ENCODE measurements at places on chromosomes 6 and 20. TPM values are rescaled to one million over a fixed set of nuclear protein-coding genes. Genes with fewer than 3 reads are reported as not detected.

Gene IFNGR1
- 29.4 TPM for total RNA-seq

Gene NPEPL1
- 56.3 TPM for total RNA-seq

Gene MAFB
- 6.1 TPM for total RNA-seq

Gene ASF1A
- total RNA-seq = 29.5 TPM

Gene C20orf144
- total RNA-seq = 0.27 TPM

Gene ZC2HC1B
- not detected for total RNA-seq

Gene GTSF1L
- total RNA-seq = not detected

Gene PLCB4
- total RNA-seq = 17.2 TPM

Gene AP5S1
- total RNA-seq = 13.2 TPM

Gene MOG
- not detected for total RNA-seq

Gene ANGPT4
- not detected for total RNA-seq

- DNase-seq = no peak
Measured at GRCh38 chr6:26184367-26184891, 97.2 kb downstream of the HFE start.

GRCh38 chr6:79525272-79526100 lies 11.7 kb downstream of the LCA5 start:
- DNase-seq = no peak

GRCh38 chr6:8069151-8069550 lies 5.0 kb upstream of the BLOC1S5 start:
- no peak for DNase-seq

DNA sequence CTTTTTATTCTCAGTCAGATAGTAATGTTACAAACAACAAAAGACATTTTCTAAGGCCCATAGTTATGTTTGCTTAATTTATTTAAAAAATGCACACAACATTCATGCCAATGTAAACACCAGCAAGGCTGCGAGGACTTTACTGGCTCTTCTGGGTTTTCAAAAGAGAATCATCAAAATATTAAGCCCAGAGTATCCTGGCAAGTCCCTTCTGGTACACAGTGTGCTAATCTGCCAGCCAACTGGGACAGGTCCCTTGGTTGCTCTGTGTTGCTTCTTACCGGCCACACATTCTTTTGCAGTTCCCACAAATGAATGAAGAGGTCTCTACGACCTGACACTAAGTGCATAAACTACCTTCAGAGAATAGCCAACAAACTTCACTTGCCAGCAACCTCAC lies 42.6 kb upstream of the SPDEF start:
- DNase-seq = no peak

GRCh38 chr20:50788045-50788991 lies 6.5 kb upstream of the BCAS4 start:
- no peak for DNase-seq

- DNase-seq = peak; percentile 42
Measured at GRCh38 chr6:133951881-133952814, 876 bp upstream of the TBPL1 start.

- no peak for DNase-seq
Measured at GRCh38 chr6:156816505-156816904, 39.3 kb downstream of the ARID1B start.

DNA sequence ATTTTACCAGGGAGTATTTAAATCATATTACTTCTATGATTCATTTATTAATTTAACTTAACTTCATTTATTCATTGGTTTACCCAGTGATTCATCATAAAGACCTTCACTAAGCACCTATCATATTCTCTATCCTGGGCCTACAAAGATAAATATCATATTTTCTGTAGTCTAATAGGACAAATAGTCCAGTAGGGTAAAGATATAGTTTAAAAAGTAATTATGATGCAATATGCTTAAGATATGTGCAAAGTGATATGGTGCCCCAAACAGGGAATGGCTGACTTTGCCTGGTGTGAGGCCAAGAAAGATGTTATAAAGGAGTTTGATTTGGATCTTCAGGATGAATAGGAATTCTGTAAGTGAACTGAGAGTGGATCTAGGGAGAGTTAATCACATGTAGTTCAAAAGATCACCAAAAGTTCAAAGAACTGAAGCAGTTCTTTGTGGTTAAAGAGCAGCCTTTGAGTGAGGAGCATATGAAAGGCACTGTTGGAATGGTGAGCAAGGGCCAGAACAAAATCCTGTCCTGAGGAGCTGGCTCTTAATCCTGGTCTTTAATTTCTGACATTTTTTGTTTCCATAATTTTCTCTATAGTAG lies 45.5 kb downstream of the MLIP start:
- no peak for DNase-seq

GRCh38 chr6:100228834-100229441 lies 234.9 kb upstream of the MCHR2 start:
- DNase-seq = peak; percentile 48

DNA sequence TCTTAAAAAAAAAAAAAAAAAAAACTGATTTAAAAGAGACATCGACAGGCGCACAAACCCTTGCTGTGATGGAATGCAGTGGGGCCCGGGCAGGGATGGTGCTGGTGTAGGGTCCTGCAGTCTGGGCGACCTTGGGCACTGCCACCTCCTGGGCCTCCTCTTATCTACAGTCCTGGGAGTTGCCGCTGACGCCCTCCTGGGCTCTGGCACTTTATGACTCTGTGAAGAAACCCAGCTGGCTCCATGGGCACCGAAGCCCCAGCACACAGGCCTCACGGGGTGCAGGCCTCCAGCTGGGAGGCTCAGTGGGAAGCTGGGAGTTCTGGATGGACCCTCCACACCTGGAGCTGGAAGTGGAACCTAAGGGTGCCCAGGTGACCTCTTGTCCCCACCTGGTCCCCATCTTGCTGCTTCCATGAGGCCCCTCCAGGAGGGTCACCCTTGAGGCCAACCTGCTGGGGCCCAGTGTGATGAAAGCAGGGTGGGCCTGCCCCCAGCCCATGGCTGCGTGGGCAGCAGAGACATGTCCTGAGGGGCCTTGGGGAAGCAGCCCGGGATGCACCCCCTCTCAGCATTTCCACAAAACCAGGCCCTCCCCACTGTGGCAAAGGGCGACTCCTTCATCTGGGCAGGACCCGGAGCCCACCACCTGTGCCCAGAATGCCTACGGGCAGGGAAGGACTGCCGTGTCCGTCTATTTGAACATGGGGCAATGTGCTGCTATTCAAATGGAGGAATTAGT lies 104.9 kb downstream of the ASXL1 start:
- no peak for DNase-seq

- DNase-seq = no peak
Measured at GRCh38 chr6:89015971-89016370, 52.6 kb upstream of the RNGTT start.

GRCh38 chr6:81708113-81708699 lies 44.3 kb downstream of the TENT5A start:
- DNase-seq = no peak

DNA sequence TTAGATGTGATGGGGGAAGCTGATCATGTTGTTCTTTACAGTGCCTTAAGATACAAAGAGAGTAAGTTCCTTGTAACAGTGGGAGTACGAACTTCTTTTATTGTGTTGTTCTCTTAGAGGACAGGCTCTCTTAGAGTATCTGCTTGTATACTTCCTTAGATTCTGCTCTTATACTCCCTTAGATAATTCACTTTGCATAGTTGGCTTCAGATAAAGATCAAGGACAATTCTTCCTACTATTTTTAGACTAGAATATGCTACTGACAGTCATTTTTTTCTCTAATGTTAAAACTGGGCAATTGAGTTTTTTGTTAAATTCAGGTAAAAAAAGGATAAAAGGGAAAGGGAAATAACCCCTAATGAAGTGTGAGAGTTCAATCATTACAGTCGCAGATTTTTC lies 138.7 kb downstream of the MYB start:
- DNase-seq = no peak

DNA sequence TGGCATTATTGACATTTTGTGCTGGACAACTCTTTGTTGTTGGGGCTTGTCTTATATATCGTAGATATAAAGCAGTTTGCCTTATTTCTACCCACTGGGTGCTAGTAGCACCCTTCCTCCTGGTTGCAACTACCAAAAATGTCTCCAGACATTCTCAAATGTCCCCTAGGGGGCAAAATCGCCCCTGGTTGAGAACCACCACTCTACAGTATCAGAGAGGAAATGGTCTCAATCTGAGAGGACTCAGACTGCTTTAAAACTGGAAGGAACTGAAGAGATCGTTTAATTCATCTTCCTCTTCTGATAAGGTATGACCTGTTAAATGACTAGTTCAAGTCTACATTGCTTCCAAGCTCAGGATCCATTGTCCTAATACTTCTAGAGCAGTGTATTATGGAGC lies 14.9 kb downstream of the SH3BGRL2 start:
- DNase-seq = no peak

- no peak for DNase-seq
Measured at GRCh38 chr6:162313922-162314660, 413.5 kb downstream of the PRKN start.

GRCh38 chr6:91281901-91282300 lies 695.0 kb upstream of the MAP3K7 start:
- DNase-seq = no peak

DNA sequence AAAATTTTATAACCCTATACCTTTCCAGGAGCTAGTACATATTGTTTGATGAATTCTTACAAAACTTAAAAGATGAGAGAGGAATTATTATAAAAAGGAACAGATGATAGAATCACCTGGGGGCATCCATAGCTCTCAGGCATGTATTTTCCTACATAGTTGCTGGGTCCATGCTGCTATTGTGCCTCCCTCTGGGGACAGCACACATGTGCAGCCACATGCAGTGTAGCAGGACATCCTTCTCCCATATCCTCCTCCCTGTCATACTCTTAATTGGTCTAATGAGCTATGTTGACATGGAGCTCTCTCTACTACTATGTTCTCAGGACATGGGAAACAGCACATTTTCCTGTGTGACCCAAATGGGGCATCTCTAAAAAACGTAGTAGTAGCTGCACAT lies 898.2 kb upstream of the MAP3K7 start:
- DNase-seq = no peak

DNA sequence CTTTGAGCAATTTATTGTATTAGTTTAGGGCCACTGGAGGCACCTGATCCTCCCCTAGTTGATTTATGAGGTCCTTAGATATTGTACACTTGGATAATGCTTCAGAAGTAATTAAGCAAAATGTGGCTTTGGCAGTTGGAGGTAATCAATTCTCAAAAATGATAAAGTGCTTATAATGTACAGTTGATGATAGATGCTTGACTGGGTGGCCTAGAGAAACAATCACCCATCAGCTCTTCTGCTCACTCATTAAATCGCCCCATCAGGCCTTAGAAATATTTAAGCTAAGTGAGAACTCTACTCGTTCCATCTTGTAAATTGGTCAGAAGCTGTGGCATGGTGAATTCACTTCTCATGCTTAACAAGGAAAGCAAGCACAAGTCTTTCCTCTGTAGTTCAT lies 349.9 kb downstream of the SAMD5 start:
- DNase-seq = no peak

Data from progenitor cell of endocrine pancreas (in vitro differentiated cells).